ENCODE measurements at places on chromosomes 5 and 9.

DNA sequence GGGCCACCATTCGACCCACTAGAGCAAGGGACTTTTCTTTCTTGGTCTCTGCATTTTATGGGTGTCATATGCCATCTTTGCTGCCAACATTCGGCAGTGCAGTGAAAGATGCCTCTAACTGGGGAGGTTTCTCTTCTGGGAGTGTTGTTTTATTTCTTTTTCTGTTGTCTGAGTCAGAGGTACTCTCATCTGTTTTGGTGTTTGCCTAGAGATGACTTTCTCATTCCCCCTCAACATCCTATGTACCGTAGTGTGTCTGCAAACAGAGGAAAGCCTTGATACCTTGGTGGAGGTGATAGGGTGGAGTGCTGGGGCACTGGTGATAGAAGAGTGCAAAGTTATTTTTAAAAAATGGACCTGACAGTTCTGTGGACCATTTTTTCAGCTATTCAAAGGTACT lies 182.1 kb downstream of the ARHGAP26 start:
- DNase-seq = no peak

DNA sequence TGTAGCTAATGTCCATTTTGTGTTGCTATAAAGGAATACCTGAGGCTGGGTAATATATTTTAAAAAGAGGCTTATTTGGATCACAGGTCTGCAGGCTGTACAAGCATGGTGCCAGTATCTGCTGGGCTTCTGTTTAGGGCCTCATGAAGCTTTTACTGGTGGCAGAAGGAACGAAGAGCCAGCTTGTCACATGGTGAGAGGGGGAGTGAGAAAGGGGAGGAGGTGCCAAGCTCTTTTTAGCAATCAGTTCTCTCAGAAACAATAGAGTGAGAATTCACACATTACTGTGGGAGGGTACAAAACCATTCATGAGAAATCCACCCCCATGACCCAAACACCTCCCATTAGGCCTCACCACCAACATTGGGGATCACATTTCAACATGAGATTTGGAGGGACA lies 340.9 kb downstream of the RASEF start:
- DNase-seq = no peak

DNA sequence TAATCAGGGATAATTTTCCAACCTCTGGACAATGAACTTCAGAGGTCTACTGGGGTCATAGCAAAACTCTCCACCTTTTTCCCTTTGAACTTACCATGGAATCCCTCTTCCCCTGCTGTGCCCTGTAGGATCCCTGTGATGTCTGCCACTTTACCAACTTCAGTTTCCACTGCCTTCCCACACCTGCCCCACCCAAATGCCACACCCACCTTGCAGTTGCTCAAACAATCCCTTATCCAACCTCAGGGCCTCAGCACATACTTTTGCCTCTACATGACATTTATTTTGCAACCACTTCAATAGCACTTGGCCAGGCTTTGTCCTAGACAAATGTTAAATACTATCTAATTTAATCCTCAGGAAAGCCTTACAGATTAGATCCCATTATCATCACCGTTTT lies 463.7 kb upstream of the WWC1 start:
- DNase-seq = no peak

GRCh38 chr5:157877821-157878220 lies 18.9 kb upstream of the CLINT1 start:
- no peak for DNase-seq

DNA sequence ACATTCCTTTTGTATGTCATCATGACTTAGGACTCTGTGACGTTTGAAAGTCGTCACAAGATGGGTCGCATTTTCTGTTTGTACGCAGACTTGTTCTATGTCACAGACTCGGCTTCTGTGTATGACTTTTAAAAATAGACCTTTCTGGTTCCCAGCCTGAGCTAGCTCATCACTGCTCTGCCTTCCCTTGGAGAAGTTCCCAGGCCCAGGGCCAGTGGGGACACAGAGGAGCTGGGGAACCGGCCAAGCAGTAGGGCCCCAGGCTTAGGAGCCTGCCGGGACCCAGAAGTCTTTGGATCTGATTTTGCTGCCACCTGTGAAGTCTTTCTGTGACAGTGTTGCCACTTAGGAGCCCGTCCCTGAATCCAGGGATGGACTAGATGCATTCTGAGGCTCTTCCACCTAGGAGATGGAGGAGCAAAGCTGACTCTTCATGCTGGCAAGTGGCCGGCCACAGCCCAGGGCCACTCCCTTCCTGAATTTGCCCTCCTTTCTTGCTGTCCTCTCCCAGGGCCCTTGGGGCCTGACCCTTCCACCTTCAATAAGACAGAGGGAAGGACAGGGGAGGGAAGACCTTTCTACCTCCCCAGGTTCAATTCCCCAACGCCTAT lies 18.1 kb upstream of the UBE2QL1 start:
- DNase-seq = no peak

- DNase-seq = no peak
These were observed 1.8 kb upstream of the TRIM41 start for GRCh38 chr5:181221105-181221791.

GRCh38 chr5:55671975-55672374 lies 40.1 kb downstream of the SLC38A9 start:
- DNase-seq = no peak

- DNase-seq = no peak
These were observed 43.8 kb downstream of the STOM start for GRCh38 chr9:121326130-121326838.

DNA sequence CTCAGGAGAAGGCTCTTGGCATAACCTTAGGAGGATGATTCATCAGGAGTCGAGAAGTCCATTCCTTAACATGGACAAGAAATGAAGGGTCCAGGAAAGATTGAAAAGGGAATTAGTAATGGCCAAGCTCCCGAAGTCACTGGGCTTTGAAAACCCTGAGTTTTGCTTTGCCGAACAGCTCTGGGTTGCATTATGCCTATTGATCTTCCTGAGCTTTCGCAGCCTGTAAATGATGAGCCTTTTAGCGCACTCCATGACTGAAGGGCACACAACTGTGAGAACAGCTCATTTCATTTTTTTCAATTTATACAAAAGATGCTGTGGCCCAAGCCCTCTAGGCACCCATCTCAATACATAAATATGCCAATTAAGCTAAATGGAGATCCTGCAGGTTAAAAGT lies 25.0 kb upstream of the PUM3 start:
- no peak for DNase-seq

- no peak for DNase-seq
These were observed 595.3 kb downstream of the PSAT1 start for GRCh38 chr9:78892182-78892581.

DNA sequence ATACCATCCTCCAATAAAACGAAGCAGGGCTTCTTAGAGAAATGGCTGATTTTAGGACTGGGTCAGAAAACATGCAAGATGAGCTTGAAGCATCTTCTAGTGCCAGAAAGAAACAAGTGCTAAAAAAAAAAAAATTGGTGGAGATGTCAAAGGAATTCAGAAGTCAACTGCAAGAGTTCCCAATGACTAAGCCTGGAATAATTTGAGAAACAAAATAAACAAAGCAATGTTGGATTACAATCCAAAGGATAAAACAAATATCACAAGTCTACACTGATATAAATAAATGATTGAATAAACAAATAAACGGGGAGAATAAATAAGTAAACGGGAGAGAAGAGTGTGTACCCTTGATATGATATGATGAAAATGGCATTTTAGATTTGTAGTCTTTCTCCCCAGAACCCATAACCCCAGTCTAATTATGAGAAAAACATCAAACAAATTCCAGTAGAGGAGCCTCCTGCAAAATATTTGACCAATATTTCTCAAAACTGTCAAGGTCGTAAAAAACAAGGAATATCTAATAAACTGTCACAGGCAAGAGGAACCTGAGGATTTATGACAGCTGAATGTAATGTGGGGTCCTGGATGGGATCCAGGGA lies 63.5 kb upstream of the CCL21 start:
- DNase-seq = no peak

GRCh38 chr9:136171801-136172411 lies 33.0 kb downstream of the LHX3 start:
- DNase-seq = no peak

DNA sequence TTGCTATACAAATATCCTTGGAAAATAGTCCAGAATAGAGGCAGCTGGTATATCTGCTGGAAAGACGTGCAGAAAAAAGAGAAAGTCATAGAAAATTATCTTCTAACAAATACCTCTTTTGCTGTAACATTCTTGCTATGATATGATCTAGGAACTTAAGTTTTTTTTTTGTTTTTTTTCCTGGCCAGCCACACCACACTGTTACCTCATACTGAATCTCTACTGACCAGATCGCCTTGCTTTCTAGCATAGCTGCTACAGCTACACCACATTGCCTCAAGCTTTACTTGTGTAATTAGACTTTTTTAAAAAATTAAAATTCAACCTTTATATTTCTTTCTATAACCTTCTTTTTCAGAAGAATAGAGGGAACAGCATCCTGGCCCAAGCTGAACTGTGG lies 142.2 kb upstream of the PRLR start:
- DNase-seq = no peak

GRCh38 chr9:81680006-81680405 lies 9.3 kb downstream of the TLE1 start:
- no peak for DNase-seq

GRCh38 chr9:137423514-137424291 lies 510 bp downstream of the NOXA1 start:
- DNase-seq = no peak

DNA sequence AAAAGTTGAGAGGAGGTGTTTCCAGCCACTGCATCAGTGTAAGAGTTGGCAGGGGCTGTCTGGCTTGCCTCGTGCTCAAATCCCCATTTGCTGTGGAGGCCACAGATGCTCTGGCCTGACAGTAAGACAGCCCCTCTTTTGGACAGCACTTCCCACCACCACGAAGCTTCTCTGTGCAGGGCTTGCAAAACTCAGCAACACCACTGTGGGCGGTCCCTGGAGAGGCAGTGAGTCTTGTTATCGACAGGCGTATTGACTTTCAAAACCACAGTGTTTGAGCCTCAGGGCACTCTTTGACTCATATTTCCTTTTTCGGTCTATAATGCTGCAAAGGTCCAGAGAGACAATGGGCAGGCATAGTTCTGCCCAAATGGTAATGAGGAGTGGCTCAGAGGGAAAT lies 539.5 kb downstream of the EBF1 start:
- no peak for DNase-seq

DNA sequence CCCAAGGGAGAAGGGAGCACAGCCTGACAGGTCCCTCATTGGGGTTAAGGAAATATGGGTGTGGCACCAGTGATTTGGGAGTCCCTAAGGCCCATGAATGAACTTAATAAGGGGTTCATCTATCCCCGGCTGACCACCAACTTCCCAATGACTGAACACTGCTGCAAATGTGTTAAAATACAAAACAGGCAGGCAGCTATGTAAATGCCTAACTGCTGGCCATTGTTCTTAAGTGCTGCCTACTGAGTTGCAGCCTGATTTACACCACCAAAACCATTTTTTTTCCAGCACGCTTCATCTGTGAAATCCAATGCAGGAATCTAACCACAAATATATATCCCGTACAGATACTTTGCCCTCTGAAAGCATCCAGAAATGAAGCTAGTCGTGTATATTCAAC lies 478.5 kb downstream of the PTPRD start:
- no peak for DNase-seq

GRCh38 chr5:111224561-111225345 lies 569 bp downstream of the CAMK4 start:
- DNase-seq = no peak

- DNase-seq = no peak
These were observed 294.8 kb downstream of the KCTD16 start for GRCh38 chr5:144465441-144465840.

- DNase-seq = no peak
These were observed 102.3 kb upstream of the CDKN2B start for GRCh38 chr9:22111176-22111953.

- DNase-seq = no peak
These were observed 515.8 kb downstream of the KDM4C start for GRCh38 chr9:7273575-7273974.

DNA sequence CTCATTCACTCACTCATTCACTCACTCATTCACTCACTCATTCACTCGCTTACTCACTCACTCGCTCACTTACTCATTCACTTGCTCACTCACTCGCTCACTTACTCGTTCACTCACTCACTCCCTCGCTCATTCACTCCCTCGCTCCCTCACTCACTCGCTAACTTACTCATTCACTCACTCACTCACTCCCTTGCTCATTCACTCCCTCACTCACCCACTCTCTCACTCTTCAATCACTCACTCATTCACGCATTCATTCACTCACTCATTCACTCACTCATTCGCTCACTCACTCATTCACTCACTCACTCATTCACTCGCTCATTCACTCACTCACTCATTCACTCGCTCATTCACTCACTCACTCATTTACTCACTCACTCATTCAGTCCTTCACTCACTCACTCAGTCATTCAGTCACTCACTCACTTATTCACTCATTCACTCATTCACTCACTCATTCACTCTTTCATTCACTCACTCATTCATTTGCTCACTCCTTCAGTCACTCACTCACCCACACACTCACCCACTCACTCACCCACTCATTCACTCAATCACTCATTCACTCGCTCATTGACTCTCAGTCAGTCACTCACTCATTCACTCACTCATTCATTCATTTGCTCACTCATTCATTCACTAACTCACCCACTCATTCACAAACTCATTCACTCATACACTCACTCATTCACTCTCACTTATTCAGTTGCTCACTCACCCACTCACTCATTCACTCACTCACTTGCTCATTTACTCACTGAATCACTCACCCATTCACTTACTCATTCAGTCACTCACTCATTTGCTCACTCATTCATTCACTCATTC lies 36.0 kb upstream of the NOTCH1 start:
- no peak for DNase-seq

DNA sequence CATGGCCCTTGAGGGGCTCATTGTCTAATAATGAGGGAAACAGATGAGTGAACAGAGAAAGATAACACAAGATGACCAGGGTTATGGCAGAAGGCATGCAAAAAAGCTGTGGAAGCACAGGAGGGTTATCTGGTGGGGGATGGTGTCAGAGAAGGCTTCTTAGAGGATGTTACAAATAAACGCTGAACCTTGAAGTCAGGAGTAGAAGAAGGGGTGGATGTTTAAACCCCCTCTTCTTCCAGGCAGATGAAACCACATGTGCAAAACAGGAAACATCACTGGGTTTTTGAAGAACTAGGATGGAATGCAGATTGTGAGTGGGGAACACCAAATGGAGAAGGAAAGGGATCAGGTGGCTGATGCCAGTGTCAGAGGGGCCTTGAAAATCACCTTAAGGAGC lies 41.8 kb upstream of the NR5A1 start:
- no peak for DNase-seq

DNA sequence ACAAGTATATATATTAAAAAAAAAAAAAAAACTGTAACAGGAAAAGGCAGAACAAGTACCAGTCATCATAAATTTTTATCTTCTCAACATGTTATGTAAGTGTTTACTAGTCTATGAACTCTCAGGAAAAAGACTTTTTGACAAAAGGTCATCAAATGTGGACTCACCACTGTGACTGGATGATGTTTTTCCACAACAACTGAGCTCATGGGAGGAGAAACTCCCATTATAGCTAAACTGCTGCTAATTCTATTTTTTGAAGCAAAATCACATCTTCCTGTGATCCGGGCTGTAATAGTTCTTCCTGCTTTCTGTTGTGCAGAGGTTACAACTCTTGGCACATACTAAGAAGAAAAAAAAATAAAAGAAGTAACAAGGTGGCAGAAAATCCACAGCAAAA lies 39.6 kb downstream of the POC5 start:
- DNase-seq = no peak

GRCh38 chr5:106451998-106452397 lies 1218.7 kb downstream of the EFNA5 start:
- no peak for DNase-seq

- no peak for DNase-seq
These were observed 5.6 kb downstream of the KLHL3 start for GRCh38 chr5:137730336-137730735.

GRCh38 chr9:12274577-12274976 lies 418.6 kb upstream of the TYRP1 start:
- DNase-seq = no peak
